ENCODE measurements at places on chromosomes 1 and 21.
A peak's percentile ranks its signal among the peaks of the same experiment; 100 is the strongest.

DNA sequence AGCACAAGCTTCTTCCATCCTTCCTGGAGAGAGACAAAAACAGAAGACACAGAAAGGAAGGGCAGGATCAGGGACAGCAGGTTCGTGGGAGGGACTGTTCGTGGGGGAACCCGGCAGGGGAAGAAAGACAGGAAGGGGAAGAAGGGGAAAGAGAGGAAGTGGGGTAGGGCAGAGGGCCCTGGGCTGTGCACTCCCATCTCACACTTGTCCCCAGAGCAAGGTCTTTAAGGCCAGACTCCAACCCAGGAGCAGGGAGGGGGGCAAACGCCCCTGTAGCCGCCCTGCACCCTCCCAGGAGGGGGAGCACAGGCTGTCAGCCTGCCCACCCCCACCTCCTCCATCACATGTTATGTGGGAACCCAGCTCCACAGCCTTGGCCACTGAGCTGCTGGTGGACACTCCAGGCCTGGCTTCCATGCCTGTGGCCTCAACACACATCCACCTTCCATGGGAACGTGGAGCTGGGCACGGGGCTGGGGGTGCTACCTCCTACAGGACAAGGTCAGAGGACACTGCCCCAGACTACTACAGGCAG, 9.3 kb downstream of the SLC19A1 start:
- no peak for DNase-seq

- DNase-seq: no peak
Measured at GRCh38 chr1:101079341-101079740, 53.8 kb upstream of the DPH5 start.

GRCh38 chr1:110880708-110881374, 7.9 kb downstream of the CD53 start:
- DNase-seq: no peak

DNA sequence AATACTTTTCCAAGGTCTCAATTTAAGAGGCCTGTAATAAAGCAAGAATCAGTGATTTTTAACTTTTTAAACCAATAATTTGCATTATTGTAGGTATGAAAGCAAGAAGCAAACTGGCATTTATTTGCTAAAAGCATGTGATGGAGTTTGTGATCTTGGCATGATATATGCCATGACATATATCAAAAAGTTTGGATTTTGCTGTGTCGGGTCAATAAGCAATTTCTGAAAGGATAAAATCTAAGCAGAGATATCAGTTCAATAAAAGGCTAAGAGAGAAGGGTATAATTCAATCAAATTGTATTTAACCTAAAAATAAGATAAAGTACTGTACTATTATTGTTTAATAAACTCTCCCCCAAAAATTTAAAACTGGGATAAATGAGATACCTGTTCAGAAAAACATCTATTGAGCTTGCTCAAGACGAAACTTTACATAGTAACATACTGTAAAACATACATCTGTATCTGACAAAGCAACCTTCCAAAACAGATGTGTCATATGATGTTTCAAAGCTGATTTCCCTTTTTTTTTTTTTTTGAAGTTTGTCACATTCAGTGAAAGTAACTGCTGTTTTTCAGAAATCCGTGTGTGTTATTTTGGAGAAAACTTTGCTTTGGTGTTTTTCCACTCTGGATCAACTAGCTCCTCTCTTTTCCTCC, 74.5 kb downstream of the TGFBR3 start:
- no peak for DNase-seq

DNA sequence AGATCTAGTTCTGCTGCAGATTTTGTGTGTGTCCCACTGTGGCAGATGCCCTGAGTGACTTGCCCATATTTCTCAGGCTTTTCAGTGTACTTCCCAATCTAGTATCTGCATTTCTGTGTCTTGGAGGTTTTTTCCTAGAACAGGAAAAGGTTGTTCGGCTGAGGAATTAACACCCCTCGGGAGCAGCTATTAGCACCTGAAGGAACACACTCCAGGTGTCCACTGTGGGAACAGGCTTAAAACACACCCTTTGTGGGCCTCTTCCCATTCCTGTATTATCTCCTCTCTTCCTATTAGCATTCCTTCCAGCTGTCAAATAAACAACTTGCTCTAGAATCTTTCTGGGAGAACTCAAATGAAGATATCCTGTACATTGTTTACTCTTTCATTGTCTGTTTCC, 178.3 kb downstream of the HMCN1 start:
- no peak for DNase-seq

GRCh38 chr1:168179438-168180147, 831 bp downstream of the TIPRL start:
- DNase-seq: peak; percentile 8

DNA sequence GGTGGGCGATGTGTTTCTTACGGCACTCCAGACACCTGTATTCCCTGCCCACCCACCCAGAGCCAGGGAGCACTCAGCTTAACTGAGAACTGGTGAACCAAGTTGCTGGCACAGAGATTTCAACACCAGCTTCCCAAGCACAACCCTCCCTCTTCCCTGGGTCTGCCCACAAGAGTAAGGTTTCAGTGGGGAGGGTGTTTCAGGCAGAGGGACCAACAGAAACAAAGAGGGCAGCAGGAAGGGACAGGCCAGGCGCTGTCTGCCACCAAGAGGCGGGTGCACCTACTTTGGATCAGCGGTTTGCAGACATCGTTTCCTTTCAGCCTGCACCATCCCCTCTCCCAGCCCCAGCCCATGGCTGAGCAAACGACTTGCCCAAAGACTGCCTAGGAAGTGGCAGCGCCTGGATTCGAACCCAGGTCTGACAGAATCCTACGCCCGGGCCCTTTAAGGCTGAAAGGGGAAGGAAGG, 21.9 kb upstream of the ALDH4A1 start:
- no peak for DNase-seq

DNA sequence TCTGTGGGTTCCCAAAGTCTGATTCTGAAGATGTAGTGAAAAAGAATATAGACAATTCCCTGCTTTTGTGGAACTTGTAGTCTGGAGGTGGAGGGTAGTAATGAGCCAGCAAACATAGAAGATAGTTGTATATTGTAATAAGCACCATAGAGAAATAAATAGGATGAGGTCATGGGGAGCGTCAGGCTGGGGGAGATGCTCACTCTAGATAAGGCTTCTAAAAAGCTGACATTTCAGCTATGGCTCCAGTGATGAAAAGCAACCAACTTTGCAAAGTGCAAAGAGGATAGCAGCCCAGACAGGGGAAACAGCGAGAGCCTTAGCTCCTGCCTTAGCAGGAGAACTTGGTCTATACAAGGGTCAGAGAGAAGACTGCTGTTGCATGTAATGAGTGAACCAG, 98.0 kb upstream of the RALGPS2 start:
- no peak for DNase-seq

- no peak for DNase-seq
Measured at GRCh38 chr1:18204575-18204974, 97.0 kb downstream of the IGSF21 start.

GRCh38 chr1:20076710-20077461, 6.9 kb downstream of the PLA2G5 start:
- no peak for DNase-seq

DNA sequence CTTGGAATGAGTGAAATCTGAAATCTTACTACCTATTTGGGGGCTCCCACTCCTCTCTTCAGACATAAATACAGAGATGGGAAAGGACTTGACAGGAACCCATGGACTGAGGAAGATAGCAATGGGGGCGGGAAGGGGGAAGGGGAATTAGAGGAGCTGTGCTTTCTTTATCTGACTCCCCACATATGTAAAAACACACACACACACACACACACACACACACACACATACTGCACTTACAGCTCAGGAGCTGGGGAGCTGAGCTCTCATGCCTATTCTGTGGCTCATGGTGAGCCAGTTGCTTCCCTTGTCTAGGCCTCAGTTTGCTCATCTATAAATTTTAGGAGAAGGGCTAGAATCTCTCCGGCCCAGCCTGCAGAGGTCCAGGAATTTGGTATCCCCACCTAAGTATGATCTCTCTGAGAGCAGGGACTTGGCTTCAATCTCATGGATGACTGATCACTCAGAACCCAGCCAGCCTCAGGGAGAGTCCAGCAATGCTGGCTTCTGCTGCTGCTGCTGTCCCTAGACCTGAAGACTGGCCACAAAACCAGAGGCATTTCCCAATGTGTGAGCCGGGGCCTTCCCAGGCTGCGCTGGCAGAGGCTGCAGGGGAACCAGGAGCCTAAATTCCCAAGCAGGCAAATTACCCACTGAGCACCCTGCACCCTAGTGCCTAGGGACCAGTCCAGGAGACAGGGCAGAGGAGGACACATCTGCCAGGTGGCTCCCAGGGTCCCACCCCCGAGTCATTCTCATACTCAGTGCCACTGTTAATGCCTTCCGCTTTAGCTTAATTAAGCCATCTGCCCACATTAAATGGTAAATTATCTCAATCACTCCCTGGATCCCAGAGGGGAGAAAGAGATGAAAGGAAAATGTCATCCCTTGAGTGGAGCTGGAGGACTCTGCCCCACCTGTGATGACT, 57.5 kb upstream of the RBM15 start:
- no peak for DNase-seq

GRCh38 chr1:238701024-238701423, 685.3 kb upstream of the CHRM3 start:
- DNase-seq: no peak

GRCh38 chr1:156551869-156552268, 20.5 kb downstream of the IQGAP3 start:
- DNase-seq: no peak

- no peak for DNase-seq
Measured at GRCh38 chr1:227379555-227379892, 61.2 kb upstream of the CDC42BPA start.

GRCh38 chr1:30005972-30006619, 717.3 kb downstream of the MATN1 start:
- no peak for DNase-seq

DNA sequence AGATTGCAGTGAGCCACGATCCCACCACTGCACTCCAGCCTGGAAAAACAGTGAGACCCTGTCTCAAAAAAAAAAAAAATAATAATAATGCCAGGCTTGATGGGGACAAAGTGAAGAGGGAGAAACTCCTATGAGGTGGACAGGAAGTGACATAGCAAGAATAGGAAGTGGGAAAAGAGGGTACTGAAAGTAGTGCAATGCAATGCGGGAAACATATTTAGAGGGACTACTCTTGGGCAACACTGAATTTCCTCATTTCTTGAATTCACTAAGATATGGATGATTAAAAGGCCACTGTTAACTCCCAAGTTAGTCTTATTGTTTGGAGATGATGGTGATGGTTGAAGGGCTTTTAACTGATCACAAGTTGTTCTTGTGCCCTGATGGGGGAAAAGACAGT, 21.6 kb upstream of the KCNA2 start:
- DNase-seq: no peak

DNA sequence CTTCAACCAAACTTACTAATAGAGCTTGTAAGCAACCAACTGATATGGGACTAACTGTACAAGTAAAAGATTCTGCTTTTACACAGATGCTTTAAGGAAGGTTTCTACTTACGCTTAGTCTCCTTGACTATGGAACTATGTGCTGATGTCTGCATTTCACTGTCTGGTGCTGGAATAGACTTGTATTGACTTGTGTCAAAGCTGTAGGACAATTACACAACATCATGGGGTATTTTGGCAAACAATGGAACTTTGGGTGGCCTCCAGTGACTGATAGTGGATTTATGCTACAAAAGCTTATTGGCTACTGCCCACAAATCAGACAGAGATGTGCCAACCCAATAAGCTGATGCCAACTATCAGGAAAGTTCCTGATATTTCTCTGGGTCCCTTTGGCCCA, 10.6 kb downstream of the CBR1 start:
- peak; percentile 82 for DNase-seq

- DNase-seq: no peak
Measured at GRCh38 chr1:95699149-95699953, 465.3 kb downstream of the RWDD3 start.

GRCh38 chr1:167456926-167457325, 61.4 kb downstream of the CD247 start:
- DNase-seq: no peak

DNA sequence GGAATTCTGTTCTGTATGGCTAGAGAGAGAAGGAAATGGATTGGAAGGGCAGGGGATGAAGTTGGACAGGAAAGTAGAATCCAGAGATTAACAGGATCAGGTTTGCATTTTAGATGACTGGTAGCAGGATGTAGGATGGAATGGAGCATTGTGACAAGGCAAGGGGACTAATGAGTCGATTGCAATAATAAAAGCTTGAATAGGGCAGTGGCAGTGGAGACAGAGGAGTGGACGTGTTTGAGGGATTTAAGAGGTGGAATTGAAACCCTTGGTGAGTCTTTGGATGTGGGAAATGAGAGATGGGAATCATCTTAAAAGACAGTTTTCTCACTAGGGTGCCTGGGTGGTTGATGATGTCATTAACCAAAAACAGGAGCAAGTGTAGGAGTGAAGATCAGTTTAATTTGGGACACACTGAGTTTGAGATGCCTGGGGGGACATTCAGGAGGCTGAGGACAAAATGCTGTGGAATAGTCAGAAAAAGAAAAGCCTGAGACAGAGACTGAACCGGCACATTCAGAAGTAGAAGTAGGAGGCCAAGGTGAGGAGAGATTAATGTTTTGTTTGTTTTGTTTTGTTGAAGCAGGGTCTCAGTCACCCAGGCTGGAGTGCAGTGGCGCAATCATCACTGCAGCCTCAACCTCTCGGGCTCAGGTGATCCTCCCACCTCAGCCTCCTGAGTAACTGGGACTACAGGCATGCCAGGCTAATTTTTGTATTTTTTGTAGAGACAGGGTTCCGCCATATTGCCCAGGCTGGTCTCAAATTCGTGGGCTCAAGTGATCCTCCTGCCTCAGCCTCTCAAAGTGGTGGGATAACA, 29.1 kb upstream of the C1orf146 start:
- no peak for DNase-seq
